ENCODE measurements at places on chromosomes 2 and 18.

DNA sequence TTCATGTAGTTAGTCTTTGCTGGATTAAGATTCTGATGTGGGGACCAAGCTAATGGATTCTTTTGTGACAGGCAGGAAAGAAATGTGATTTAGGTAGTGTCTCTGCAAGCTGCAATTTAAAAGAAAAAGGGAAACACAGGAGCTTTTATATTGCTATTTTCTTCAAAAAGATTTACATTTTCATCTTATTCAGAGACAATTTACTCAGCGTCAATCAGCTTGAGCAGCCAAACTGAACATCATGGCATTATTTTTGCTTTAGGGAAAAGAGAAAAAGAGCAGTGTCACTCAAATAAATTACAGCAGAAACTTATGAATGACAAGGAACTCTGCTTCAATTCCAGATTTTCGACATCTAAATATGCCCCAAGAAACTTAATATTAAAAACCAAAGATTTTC lies 67.4 kb downstream of the PLA2R1 start:
- DNase-seq = no peak

- DNase-seq = peak; percentile 17
Measured at GRCh38 chr18:44579028-44579702, 101.5 kb upstream of the SETBP1 start.

- DNase-seq = no peak
Measured at GRCh38 chr2:40148334-40148733, 303.6 kb downstream of the SLC8A1 start.

DNA sequence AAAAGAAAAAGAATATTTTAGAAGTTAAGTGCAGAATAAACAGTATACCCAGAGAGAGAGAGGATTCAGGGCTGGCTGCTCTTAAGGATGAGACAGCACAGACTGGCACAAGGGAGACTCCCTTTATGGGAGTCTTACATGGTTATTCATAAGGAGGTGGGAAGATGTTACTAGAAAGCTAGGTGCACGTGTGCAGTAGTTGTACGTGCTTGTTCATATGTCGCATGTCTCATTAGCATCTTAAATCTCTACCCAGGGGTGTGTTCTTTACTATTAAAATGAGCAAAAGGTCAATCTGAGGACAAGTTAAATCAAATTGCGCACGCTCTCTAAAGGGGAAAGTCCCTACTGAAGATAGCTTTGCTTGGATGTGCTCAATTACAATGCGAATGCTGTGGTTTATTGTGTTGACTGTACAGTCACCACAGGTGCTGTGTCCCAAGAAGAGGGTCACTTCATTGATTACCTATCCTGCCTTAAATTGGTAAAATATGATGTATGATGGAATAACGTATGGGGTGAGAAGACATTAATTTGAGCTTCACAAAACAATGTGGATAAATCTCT lies 368.0 kb upstream of the SPHKAP start:
- no peak for DNase-seq

DNA sequence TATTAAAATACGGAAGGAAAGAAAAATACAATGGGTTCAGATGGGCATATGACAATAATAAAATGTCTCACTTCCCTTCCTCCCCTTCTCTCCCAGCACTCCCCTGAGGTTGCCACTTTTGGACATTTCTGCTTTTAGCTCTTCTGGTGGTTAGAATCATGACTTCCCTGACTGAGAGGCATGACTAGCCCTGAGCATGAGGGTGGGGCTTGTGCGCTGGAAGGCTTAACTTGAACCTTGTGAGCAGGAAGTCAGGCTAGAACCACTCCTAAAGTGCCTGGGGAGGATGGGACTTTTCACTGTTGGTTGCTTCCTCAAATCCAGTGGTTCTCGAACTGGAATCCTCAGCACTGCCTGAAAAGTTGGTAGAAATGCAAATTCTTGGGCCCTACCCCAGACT lies 19.7 kb upstream of the ARHGAP25 start:
- DNase-seq = peak; percentile 60

DNA sequence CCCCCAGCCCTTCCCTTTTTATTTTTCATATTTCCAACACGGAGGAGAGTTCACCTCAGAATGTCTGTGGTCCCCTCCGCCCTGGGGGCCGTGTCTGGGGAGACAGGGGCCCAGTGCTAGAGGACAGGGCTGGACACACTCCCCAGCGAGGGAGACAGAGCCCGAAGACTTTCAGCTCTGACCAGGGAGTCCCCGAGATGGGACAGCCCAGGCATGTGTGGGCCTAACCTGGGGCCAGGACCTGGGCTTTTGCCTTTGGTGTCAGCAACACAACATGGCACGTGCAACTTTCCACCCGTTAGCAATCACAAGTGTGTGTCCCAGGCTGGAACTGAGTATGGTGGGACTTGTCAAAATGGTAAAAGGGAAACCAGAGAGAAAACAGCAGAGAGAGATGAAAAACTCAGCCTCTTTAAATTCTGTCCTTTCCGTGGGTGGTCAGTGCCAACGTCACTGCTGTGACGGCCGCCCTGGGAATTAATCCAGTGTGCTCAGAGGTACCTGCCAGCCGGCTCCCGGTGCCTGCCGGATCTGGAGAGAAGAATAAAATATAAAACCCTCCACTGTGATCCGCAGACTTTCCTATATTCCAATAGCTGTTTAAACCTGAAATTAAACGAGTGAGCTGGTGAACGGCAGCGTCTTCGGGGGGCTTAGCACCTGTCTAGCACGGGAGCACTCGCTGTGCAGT lies 245.8 kb downstream of the EIPR1 start:
- no peak for DNase-seq

DNA sequence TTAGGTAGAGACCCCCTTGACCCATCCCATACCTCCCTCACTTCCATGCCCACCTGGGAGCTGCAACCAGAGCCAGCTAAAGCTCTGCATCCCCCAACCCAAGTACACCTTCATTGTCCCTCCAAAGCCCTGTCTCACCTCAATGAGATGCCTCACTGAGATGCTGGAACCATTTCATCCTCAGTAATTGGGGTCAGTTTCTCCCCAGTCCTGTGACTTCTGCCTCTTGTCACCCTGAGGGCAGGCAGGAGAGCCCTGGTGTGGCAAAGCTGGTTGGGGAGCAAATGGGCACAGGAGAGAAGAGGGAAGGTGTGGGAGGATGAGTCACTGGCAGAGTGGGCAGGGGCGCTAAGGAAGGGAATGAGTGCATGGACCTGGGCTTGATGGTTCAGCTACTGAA lies 27.9 kb upstream of the NT5DC4 start:
- DNase-seq = no peak

GRCh38 chr2:197216361-197216979 lies 94.1 kb downstream of the ANKRD44 start:
- peak; percentile 35 for DNase-seq

DNA sequence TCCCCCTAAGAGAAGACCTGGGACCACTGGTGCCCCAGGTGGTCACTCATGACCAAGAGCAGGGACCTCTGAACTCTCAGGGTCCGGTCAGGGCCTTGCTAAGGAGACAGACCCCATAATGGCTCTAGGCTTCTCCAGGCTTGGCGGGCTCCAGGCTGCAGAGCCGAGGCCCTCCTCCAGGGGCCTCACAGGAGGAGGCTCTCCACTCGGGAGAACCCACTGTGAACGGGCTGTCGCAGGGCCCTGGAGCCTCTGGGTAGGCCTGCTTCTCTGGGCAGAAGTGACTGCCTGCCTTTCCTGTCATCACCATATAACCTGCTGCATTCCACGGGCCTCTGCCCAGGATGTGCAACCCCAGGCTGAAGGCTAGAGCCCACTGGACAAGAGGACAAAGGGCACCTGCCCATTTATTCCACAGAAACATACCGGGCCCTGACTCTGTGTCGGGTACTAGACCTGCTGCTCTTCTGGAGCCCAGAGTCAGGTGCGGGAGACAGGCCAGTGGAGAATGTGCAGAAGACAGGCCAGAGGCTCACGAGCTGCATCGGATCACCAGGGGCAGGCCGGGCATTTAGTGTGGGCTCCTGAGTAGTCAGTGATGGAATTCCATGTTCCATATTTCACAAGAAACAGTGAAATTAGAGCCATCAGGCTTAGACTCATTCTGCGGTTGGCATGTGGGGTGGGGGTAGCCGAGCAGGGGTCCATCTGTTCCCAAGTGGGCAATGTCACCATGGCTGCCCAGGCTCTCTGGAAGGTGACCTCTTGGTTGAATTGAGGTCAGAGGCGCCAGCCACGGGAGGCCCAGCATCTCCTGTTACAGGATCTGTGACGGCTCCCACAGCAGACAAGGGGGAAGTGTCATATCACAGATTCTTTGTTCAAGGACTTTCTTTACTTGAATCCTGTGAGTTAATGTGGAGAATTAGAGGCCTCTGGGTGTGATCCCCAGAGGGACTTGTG lies 220.8 kb downstream of the SH3RF3 start:
- DNase-seq = no peak

DNA sequence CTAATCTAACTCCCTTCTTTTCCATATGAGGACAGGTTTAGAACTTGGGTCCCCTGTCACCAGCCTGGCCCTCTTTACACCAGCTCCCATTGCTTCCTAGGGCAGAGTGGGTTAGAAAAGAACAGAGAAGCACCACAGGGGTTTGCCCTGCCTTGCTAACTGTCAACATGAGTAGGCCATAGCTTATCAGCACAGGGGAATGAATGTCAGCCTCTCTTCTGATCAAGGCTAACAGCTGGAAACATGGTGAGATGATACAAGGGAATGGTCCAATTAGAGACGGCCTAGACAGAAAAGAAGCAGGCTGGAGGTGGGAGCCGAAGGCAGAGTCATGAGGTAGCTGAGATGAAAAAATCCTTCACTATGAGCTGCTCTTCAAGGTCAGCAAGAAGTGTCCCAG lies 189.4 kb upstream of the ACAA2 start:
- no peak for DNase-seq

- no peak for DNase-seq
Measured at GRCh38 chr18:65436430-65436829, 314.4 kb upstream of the CDH7 start.

- no peak for DNase-seq
Measured at GRCh38 chr18:38751211-38751610, 1185.6 kb upstream of the CELF4 start.

DNA sequence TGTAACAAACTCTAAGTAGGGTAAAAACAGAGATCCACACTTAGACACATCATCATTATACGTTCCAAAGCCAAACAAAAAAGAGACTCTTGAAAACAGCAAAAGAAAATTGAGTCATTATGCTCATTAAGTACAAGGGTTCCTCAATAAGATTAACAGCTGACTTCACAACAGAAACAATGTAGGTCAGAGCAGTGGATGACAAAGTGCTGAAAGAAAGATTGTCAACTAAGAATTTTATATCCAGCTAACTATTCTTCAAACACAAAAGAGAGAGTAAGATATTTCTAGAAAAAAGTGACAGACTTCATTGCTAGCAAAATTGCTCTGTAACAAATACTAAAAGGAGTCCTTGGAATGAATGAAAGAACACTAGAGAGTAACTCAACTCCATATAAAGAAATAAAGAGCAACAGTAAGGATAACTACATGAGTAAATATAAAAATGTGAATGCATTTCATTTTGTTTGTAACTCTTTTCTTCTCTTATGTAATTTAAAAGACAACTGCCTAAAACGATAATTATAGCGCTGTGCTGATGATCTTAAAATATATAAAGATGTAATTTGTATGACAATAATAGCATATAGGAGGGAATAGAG lies 23.8 kb upstream of the DNER start:
- DNase-seq = no peak
